T-helper 2 cell treated with Interferon-gamma antibody and Interleukin-4, amounts not matched to agents 5 μg/mL and 100 μg/mL, for 36 hours (primary cell): ENCODE measurements at places on chromosomes 13 and 19.

DNA sequence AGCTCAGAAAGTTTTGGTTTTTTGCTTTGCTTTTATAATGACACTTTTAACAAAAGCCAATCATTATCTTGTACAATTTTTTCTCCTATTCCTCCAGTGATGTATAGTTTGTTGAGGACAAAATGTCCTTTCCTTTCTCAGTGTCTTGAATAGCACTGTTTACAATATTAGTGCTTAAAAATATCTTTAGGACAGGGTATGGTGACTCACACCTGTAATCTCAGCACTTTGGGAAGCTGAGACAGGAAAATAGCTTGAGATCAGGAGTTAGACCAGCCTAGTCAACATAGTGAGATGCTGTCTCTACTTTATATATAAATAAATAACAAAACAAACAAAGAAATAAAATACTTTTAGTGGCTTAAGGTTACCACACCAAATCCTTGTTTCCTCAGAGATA, 41.9 kb downstream of the SPRY2 start:
- no peak for DNase-seq

DNA sequence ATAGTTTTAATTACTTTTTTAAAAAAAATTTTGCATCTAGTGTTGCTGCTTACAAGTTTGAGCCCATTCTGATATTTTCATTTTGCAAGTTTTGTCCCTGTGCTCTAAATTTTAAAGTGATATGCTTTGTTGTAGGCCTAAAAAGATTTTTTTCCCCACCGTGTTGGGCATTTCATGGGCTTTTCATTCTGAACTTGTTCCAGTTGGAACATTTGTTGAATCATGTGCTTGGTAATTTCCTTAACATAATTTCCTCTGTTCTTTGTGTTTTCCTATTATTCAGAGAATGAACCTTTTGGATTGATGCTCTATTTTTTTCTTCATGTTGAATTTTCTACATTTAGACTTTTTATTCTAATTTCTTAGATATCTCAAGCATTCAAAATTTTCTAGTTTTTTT, 206.4 kb upstream of the SPRY2 start:
- no peak for DNase-seq

DNA sequence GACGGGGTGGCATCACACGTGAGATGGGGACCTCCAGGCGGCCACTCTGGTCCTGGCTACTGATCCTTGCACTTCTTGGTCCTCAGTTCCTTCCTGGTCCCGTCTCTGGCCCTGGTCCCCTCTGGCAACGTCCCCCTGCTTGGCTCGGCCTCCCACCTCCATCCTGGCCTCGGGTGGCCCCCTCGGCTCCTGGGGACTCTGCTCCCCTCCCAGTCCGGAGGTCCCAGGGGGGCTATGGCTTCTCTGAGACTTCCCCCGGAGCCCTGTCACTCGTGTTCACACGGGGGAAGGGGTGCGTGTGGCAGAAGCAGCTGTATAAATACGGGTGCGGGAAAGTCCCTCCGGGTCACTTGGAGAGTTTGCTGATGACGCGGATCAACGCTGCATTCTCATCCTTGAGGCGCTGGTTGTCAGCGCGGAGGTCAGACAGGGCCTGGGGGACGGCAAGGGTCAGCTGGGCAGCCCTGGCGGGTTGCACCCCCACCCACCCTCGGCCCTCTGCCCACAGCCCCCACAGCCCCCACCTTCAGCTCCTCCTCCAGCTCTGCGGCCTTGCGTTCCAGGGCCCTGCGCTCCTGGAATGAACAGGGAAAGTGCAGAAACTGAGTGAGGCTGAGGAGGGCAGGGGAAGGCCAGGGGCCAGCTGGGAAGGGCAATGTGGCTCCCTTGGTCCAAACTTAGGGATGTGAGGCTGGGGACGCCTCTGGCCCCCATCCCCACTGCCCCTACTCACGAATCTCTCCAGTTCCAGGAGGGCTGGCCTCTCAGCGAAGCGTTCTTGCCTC, 15.6 kb downstream of the EPS8L1 start:
- no peak for DNase-seq

DNA sequence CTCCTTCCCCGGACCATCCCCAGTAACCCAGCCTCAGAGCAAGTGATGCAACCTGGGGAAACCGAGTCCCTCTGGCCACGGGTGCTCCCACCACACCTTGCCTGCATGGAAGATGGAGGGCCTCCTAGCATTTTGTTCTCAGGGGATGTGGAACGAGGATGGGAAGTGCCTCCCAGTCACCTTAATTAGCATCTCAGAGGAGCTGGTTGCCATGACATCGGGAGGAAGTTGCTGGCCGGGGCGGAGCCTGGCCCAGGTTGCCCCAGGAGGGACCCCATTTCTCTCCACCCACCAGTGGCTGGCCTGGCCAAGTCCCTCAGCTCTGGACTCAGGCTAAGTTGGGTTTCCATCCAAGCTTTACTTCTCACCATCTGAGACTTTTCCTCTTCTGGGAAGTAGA, 24.1 kb upstream of the PTPRS start:
- DNase-seq = no peak

DNA sequence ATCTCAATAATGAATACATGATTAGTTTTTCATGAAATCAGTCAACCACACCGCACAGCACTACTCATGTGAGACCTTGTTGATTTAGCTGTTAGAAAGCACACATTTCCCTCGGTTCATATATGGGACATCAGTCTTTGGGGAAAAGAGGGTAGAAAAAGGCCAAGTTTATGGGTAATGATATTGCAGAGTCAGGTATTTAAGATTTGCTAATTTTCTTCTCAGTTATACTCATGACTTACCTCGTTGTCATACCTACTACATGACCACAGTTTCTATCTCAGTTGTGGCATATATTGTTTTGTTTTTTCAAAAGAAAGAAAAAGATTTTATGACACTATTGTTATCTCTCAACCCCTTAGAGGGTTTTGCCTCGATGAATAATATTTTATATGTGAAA, 165.6 kb downstream of the POU4F1 start:
- no peak for DNase-seq
